ENCODE measurements at places on chromosomes 5 and 9.
A peak's percentile ranks its signal among the peaks of the same experiment; 100 is the strongest.

- DNase-seq: no peak
Measured at GRCh38 chr5:124410539-124411488, 335.6 kb downstream of the ZNF608 start.

- no peak for DNase-seq
Measured at GRCh38 chr9:113428062-113428615, 17.6 kb downstream of the C9orf43 start.

GRCh38 chr5:14097998-14098471 lies 45.1 kb upstream of the TRIO start:
- no peak for DNase-seq

DNA sequence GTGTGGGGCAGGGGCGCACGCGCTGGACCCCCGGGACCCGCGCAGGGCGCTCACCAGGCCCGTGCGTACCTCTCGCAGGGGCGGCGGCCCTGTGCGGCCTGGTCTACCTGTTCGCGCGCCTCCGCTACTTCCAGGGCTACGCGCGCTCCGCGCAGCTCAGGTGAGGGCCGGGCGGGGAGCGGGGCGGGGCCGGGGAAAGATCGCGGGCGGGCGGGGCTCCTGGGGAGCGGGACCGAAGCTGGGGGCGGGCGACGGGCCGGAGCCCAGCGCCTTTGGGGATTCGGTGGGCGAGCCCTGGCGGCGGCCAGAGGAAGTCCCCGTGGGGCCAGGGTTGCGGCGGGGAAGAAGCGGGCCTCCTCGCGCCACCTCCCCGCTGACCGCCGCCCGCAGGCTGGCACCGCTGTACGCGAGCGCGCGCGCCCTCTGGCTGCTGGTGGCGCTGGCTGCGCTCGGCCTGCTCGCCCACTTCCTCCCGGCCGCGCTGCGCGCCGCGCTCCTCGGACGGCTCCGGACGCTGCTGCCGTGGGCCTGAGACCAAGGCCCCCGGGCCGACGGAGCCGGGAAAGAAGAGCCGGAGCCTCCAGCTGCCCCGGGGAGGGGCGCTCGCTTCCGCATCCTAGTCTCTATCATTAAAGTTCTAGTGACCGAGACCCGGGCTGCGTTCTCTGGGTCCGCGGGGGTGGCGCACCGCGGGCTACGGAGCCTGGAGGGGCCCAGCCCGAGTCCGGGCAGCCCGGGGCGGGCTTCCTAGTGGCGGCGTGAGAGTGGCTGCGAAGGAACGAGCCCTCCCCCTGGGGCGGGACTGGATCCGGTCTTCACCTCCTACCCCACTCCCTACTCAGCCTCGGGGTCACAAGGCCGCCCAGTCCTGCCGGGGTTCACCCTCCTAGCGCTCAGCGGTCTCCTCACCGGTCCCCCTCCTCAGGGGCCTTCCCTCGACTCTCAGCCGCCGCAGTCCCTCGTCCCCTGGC lies 2.4 kb downstream of the LTC4S start:
- DNase-seq: peak; percentile 74
